Fibroblast of skin of scalp (primary cell): ENCODE measurements at places on chromosomes 1 and 21.

GRCh38 chr1:43011020-43011419, 52.4 kb upstream of the SLC2A1 start:
- no peak for DNase-seq

- DNase-seq, result peak; percentile 98
Observed at GRCh38 chr1:203556047-203556851, 62.3 kb downstream of the OPTC start.

DNA sequence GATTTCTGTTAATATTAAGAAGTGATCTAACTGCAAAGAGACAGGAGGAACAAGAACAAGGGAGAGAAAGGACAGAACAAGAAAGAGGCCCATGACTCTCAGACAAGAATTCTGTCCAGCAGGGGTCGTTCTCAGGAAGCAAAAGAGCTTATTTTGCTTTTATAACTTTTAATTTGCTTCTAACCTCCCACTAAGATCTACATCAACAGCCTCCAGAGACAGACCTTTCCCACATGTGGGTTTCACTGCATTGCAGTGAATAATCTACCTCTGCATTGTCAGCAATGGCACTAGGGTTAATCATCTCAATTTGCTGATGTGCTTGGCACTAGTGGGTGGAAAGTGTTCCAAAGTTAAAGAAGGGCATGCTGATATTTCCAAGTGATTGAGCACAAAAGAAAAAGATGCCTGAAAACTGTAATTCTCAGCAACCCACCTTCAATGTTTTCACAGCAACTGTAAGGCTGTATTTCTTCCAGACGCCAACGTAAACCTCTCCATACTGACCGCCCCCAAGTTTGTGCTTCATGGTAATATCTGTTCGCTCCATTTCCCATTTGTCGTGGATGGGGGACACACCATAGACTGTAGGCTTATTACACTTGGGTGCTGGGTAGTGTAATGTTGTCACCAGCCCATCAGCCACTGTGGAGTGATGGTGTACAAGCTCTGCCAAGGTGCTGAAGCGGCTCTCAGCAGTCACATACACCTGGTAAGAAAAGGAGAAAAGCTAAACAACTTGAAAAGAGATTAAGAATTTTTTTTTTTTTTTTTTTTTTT, 39.5 kb downstream of the TOR3A start:
- peak; percentile 71 for DNase-seq

GRCh38 chr1:155176544-155177071, 3.0 kb downstream of the TRIM46 start:
- DNase-seq, result peak; percentile 74

DNA sequence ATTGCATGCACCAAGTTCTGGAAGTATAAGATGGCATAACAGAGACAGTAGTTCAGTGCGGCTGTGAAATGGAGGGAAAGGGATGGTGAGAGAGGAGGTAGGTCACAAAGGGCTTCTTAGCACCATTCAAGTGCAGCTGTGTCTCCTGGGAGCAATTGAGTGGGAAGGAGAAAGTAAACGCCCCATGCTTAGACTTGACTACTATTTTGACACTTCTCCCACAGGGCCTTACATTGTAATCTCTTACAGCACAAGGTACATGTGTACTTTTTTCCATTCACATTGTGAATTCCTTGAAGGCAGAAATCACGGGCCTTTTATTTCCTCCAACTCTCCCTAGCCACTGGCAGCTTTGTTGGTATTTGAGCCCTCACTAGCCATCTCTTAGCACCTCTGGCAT, 239.6 kb upstream of the FOXD3 start:
- no peak for DNase-seq

DNA sequence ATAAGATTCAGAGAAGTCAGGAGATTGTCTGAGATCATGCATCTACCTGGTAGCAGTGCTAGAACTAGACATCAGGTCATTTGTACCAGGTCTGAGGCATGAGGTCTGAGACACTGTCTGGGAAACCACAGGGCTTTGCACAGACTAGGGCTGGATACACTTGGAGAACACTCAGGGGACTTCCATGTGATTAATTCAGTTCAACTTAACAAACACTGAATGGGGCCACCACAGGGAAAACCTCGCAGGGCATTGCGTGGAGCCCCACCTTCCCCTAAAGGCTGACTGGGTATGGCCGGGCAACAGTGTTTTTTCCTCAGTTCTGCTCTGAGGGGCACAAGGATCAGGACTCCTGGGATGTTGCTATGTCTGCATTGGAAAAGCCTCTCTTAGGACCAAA, 86.5 kb upstream of the WARS2 start:
- DNase-seq, result peak; percentile 23

DNA sequence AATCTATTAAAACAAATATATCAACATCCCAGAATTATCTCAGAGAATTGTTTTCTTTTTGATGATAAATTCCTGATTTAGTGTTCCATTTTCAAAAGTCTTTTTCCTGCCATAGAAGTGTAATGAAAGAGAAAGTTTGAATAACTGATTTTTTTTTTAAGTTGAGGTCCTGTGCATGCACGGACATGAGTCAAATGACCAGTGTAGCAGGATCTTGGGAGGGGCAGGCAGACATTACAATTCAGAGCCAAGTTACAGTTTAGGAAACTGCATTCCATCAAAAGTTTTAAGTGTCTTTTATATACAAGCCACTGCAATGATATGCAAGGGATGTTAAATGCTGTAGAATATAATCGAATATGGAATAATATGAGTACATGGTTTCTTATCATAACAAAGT, 227.5 kb downstream of the HMCN1 start:
- peak; percentile 57 for DNase-seq

GRCh38 chr1:180627411-180627810, 4.4 kb upstream of the XPR1 start:
- no peak for DNase-seq

DNA sequence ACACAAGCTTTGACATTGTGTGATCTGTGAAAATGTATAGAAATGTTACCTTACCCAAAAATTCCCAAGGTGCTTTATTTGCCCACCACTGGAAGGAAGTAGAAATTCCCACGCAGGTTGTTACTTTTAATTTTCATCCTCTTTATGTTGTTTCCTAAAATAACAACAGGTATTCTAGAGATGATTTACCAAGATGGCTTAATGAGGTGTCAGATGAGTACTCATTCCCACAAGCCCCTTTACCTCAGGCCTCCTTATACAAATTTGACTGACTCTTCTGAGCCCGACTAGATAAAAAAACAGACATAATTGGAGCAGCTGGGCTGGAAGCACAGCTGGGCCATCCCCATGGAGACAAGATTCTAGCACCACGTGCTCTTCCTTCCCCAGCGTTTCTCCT, 114.6 kb downstream of the LIPI start:
- DNase-seq, result no peak

DNA sequence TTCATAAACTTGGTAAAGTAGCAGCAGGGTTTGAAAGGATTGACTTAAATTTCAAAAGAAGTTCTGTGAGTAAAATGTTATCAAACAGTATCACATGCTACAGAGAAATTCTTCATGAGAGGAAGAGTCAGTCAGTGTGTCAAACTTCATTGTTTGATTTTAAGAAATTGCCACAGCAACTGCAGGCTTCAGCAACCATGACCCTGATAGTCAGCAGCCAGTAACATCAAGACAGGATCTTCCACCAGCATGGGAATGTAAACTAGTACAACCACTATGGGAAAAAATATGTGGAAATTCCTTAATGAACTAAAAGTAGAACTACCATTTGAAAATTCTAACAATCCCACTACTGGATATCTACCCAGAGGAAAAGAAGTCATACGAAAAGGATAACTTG, 11.5 kb downstream of the MAEL start:
- DNase-seq, result no peak

DNA sequence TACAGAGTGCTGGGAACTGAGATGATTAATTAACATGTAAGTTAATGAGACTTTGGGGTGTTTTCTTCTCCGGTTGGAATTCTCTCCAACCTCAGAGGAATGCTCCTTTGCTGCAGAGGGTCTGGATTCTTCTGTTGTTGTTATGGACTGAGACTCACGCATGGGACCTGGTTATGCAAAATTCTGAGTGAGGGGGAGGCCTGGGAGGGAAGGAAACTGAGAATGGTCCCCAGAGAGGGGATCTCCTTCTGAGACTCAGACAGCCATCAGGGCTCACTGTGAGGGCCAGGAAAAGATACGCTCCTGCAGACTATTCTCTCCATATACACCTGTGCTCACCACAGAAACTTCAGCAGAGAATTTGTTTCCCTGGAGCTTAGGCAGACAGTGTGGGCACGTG, 56.3 kb downstream of the HTR6 start:
- no peak for DNase-seq

DNA sequence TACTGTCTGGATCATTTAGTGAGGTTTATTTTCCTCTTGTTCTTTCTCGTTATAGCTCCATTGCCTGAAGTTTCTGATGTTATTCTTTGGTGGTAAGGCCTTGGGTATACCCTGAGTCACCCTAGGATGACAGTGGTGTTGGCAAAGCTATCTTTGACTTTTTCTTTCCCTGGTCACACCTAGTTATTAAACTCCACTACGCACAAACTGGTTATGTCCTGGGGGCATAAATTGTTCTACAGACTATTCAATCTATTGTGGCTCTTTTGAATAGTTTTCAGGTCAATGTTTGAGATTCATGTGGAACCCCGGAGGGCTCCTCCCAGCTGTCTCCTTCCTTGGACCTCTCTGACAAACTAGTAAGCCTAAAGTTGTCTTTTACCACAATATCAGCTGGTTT, 157.7 kb downstream of the SLC35F3 start:
- no peak for DNase-seq

DNA sequence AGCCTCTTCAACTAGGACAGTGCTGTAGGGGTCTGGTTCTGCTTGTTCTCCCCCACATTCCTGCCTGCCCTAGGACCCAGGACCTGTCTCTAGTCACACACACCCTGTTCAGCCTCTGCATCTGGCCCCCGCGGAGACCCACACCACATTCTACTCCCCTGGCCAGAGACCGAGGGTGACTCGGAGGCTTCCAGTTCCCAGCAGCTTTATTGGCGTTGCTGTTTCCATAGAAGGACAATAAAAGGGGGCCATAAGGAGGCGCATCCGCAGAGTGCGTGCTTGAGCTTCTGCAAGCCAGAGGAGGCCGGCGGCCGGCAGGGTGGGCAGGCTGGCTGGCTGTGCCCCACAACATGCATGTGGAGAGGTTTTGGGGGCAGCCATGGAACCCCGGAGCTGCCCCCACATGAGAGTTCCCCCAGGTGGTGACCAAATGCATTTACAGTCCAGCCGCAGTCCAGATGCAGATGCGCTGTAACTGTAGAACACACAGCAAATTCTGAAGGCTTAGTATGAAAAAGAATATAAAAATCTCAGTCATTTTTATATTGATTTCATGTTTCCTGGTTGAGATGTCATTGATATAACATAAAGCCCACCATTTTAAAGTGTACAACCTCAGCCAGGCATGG, 52.4 kb downstream of the PDE9A start:
- no peak for DNase-seq

DNA sequence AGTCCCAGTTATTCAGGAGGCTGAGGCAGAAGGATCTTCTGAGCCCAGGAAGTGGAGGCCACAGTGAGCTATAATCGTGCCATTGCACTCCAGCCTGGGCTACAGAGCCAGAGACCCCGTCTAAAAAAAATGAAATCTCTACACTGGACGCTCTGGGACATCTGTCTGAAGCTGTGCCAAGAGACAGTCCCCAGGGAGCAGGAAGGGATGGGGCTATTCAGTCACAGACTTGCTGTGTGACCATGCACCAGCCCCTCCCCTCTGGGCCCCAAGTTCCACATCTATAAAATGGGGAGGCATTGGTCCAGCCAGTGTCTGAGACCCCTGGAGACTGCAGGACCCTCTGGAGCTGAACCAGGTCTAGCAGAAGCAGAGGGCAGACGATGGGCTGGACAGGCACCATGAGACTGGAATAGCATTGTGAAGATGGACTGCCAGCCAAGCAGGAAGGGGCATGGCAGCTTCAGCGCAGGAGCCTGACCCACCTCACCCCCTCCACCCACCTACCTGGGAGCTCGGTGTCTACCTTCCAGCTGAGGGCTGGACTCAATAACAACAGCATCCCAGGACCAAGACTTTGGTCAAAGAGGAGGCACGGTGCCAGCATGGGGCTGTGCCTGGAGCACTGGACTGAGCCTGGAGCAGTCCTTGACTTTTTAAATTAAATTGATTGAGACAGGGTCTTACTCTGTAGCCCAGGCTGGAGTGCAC, 1.4 kb downstream of the TMEM54 start:
- DNase-seq, result no peak

- DNase-seq, result no peak
Observed at GRCh38 chr1:109850827-109851226, 59.8 kb upstream of the CSF1 start.

- DNase-seq, result no peak
Observed at GRCh38 chr1:118013938-118014337, 84.4 kb downstream of the WDR3 start.

- DNase-seq, result no peak
Observed at GRCh38 chr1:46983166-46983829, 40.2 kb upstream of the CYP4X1 start.

DNA sequence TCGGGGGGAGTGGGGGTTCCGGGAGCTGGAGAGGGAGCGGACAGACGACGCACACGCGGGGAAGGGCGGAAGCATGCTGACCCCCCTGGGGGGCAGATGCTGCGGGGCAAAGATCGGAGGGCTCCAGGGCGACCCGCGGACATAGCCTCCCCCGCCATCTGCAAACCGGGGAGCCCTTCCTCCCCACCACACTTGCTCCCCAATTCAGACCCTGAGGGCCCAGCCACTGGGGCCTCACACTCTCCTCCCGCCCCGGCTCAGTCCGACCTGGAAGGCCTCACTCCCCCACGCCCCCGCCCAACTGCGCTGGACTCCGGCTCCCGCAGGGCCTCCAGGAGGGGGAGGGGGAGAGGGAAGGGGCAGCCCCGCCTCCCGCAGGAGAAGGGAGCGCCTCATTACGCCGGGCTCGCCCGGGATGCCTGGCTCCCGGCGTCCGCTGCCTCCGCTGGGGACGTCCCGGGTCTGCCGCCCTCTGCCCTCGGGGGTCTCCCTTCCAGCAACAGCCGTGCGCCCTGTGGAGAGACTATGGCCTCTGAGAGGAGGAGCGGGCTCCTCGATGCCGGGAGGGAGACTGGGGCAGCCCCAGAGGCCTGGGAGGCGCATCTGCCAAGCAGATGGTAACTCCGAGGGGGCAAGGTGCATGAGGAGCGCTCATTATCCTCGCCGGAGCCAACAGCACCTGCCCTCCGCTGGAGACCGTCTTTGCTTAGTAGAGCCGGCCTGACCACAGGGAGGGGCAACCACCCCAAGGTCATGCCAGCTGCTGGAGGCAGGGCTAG, 636 bp upstream of the CAMK2N1 start:
- peak; percentile 44 for DNase-seq

DNA sequence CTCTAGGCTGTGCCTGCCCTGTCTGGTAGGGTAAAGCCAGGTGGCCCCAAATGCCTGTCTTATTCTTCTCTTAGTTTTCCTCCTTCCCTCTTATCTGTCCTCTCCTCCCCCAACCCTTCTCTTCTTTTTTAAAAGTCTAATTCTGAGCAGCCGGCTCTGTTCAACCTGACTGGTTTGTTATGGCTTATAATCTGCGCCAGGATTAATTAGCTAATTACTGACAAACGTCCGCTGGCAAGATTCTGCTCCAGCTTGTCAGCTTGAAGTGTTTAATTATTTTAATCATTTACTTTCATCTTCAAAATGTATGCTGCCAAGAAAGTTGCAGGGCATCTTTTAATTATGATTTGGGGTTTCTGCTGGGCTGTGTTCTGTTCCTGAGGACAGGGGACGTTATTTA, 27.2 kb upstream of the PSMB2 start:
- DNase-seq, result no peak

- DNase-seq, result no peak
Observed at GRCh38 chr1:110449661-110450651, 993 bp upstream of the PROK1 start.
